Transverse colon (tissue), 4 donors: ENCODE measurements at places on chromosomes 4 and X. TPM values are rescaled to one million over a fixed set of nuclear protein-coding genes. Genes with fewer than 3 reads are reported as not detected.
A peak's percentile ranks its signal among the peaks of the same experiment; 100 is the strongest.

- no peak for DNase-seq
Observed at GRCh38 chr4:89000844-89001360, 56.1 kb downstream of the FAM13A start.

DNA sequence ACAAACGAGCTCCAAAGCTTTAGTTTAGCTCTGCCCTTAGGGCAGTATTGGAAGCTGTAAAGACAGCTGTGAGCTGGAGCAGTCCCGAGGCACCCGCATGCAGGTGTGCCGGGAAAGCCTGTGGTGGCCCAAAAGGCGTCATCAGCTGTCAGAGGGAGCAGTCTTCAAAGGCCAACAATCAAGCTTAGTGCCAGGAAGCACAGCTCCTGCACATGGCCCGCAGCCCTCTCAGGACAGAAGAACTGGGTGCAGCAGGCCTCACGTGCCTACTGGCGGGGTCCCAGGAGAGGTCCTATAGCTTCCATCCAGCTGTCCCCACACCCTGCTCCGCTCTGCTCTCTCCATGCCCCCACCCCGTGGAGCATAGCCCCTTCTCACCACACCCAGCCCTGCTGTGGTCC is 92.2 kb upstream of the TRIM2 start:
- DNase-seq = peak; percentile 15

Gene DCLK2
- total RNA-seq = 3.3 TPM

- no peak for DNase-seq
Observed at GRCh38 chr4:142091085-142091513, 454.7 kb downstream of the IL15 start.

Gene SPINK2
- 0.68 TPM for total RNA-seq

DNA sequence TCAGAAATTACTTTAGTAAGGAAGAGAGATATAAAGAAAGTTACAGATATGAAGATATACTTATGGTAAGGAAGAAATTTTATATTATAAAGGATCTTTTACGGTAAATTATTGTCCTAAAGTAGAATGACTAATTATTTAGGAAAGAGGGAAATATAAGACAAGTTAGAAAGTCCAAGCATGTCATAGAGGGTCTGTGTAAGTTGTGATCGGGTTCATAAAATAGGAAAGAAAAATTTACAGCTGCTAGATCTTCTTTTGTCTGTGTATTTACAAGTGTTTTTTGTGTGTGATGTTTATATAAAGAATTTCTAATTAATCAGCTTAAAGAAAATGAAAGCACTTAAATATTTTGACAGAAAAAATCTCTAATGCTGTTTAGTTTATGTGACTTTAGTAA is 1054.9 kb upstream of the DIAPH2 start:
- no peak for DNase-seq

- no peak for DNase-seq
Observed at GRCh38 chrX:41846714-41847113, 76.6 kb downstream of the CASK start.

- DNase-seq = no peak
Observed at GRCh38 chr4:114267976-114268375, 288.5 kb upstream of the ARSJ start.

Gene MSX1
- total RNA-seq = not detected

DNA sequence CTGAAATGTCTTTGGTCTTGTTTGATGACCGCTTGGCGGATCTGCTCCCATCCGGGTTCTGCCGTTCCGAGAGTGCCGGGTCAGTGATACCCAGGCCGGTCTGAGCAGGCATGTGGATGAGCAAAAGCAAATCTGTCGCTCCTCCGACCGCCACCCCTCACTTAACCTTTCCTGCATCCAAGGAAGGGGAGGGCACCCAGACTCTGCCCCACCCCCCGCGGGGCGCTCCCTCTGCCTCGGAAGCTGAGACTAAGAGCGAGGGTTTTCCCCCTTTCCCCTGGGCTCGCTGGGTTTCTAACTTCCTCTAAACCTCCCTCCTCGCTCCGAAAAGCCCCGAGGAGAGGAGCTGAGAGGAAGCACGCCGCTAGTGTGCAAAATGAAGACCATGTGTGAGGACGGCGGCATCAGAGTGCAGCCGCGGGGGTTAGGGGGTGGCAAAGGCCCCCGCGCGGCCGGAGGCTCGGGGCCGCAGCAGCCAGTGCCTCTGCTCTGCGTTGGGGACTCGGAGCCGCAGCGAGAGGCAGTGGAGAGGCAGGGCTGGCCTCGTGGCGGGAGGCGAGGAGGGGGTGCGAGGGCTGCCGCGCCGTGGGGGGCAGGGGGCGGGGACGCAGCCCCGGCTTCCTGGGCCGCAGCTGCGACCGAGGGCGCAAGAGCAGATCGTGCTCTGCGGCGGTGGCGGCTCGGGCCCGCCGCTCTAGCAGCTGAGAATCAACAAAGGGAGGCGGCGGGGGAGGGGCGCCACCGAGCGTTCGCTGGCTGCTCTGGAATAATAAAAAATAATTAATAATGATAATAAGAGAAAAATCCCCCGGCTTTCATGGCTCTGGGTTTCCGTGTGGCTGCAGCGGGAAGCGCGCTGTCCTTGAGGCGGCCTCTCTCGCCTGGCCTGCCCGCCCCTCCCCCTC is 55.8 kb upstream of the BCOR start:
- DNase-seq = peak; percentile 68

DNA sequence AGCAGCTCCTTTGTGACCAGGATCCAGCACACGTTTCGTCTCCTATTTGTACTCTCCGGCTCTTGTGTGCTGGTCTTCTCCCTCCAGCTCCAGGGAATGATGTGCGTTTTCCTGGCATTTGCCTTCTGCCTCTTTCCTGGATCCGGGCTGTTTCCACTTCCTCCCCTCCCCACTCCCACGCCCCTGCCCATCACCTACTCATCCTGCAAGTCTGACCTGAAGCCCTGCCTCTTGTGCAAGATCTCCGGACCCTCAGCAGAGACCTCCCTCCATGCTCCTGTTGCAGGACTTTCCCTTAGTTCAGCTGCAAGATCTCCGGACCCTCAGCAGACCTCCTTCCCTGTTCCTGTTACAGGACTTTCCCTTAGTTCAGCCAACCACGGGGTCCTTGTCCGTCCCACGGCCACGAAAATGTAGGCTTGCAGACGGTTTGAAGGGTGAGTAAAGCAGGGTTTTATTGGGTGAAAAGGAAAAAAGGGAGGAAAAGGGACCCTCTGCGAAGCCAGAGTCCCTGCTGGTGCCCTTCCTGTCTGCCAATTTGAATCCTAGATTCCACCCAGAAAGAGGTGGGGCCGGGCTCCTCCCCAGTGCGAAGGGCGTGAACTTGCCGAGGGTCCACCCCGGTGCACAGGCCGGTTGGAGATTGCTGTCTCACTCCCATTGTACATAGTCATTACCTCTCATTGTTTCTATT is 74.4 kb upstream of the IRF2 start:
- peak; percentile 84 for DNase-seq

- DNase-seq = no peak
Observed at GRCh38 chr4:63757929-63758328, 651.3 kb downstream of the TECRL start.

GRCh38 chr4:41880840-41881831 is 54.1 kb upstream of the TMEM33 start:
- DNase-seq = no peak

GRCh38 chrX:100863326-100863864 is 10.8 kb downstream of the NOX1 start:
- no peak for DNase-seq

Gene SUPT20HL2
- not detected for total RNA-seq

DNA sequence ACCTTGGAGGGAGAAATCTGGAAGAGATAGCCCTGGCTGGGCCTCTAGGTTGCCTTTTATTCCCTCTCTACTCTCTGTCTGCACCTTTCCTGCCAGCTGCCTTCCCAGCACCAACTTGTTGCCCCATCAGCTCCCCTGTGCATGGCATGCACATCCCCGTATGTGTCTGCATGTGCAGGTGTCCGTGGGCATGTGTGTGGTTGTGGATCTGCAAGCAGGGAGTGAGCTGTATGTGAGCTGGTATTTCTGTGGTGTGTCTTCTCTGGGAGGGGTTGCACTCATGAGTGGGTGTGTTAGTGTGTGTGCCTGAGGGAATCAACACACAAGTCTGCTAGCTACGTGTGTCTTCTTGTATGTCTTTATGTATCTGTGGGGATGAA is 9.9 kb downstream of the L1CAM start:
- no peak for DNase-seq

- peak; percentile 40 for DNase-seq
Observed at GRCh38 chr4:1218634-1219565, 30.0 kb downstream of the CTBP1 start.

Gene NAA11
- total RNA-seq = not detected

GRCh38 chr4:163688856-163689255 is 194.4 kb downstream of the TMA16 start:
- no peak for DNase-seq

Gene HTRA3
- 11.9 TPM for total RNA-seq

- no peak for DNase-seq
Observed at GRCh38 chrX:101287402-101287801, 3.7 kb downstream of the TAF7L start.

GRCh38 chr4:26083987-26084386 is 170.0 kb downstream of the SMIM20 start:
- no peak for DNase-seq

DNA sequence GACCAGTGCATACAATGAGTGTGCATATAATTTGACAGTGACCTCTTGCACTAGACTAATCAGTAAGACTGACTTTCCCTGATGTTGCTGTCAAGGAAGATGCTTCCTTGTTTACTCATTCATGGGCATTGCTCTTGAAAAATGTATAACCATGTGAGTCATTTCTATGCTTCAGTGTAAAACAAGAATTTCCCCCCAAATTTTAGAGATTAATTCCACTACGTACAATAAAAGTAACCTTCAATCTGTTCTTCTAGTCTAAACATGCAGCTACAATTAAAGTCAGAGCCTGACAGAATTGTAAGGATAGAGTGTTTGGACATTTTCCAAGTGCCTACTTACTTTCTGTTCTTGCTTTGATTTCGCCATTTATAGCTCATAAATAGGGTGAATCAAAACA is 935.7 kb downstream of the RAPGEF2 start:
- DNase-seq = no peak

Gene MAGEA6
- total RNA-seq = not detected

GRCh38 chr4:69054578-69055200 is 41.6 kb upstream of the UGT2B7 start:
- no peak for DNase-seq

Gene LRRC66
- 5.6 TPM for total RNA-seq

DNA sequence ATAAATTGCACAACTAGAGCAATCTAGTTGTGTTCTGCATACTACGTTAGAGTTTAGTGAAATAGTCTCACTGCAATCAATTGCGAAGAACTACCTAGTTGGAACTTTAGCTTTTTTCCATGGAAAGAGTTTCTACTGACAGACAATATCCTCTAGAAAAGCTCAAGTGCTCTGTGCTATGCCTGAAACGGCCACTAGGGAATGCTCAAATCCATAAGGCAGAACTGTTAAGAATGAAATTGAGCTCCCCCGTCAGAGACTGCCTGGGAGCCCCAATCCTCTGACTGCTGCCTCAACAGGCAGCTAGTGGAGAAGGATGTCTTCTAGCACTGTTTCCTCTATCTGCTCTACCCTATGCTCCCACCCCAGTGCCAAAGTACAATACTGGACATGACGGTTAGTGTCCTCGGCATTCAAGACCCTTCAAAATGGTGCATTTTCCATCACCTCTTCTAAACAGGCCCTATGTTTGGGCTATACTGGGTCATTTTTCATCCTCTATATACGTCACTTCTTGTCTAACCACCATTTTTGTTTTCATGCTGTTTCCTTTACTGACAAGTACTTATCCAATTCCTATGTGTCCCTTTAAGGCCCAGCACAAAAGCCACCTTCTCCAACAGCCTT is 35.3 kb downstream of the FRMD7 start:
- peak; percentile 50 for DNase-seq

Gene PDE5A
- 40.6 TPM for total RNA-seq

DNA sequence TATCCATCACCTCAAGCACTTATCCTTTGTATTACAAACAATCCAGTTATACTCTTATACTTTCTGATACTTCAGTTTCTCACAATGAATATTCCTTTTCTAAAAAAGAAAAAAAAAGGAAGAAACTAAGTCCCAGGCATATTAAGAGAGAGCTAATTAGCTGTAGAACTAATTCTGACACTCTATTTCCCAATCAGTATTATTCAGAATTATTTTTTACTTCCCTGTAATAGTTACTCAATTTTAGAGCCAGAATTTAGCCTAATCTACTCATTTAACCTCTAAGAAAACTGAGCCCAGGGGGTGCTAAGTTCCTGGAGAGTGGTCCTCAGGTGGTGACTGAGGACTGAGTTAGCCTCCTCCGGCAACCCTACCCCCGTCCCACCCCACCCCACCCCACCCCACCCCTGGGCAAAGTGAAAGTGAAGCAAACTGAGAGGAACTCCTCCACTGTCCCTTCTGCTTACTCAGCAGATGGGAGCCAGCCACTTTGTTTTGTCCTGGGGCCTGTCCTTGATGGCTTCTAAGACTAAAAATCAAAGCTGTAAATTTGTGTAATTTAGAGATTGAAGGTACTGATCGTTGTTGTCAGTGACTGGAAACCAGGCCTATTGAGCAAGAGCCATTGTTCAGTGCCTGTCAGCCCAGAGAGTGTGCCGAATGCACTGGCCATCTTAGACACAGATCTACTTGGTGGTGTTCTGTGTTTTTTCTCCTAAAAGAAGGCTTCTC is 162.1 kb downstream of the CBR4 start:
- no peak for DNase-seq

- DNase-seq = no peak
Observed at GRCh38 chr4:26108054-26108453, 194.0 kb downstream of the SMIM20 start.

Gene CD99L2
- total RNA-seq = 18.4 TPM
